A549 treated with Hydrocortisone at 1 μM for 4 hours (cell line): ENCODE measurements at places on chromosomes 16 and 17. TPM values are rescaled to one million over a fixed set of nuclear protein-coding genes. Genes with fewer than 3 reads are reported as not detected.

Gene KRTAP1-5
- total RNA-seq = not detected in 5 replicates

Gene NUTF2
- total RNA-seq = 230 to 249 TPM (median 238 TPM) in 5 replicates

Gene WSCD1
- total RNA-seq = 2.4 to 3.6 TPM (median 2.9 TPM) in 5 replicates

Gene PIK3R5
- 0.06 to 0.09 TPM in 2 of 5 replicates, not detected in the others for total RNA-seq

Gene MT3
- total RNA-seq = 0.58 to 0.88 TPM (median 0.67 TPM) in 5 replicates

Gene ASIC2
- 1.5 to 2.0 TPM (median 1.7 TPM) in 5 replicates for total RNA-seq

Gene MEIOB
- total RNA-seq = 1.1 to 1.6 TPM (median 1.3 TPM) in 5 replicates

Gene ZCCHC14
- 6.5 to 8.8 TPM (median 8.2 TPM) in 5 replicates for total RNA-seq

Gene SCNN1B
- 0.40 to 0.69 TPM (median 0.65 TPM) in 5 replicates for total RNA-seq

Gene PCGF2
- 36.0 to 61.2 TPM (median 54.0 TPM) in 5 replicates for total RNA-seq

Gene KRTAP2-2
- total RNA-seq = not detected in 5 replicates

Gene ZFPM1
- 4.2 to 7.1 TPM (median 6.6 TPM) in 5 replicates for total RNA-seq

Gene TLCD1
- 29.1 to 47.2 TPM (median 43.1 TPM) in 5 replicates for total RNA-seq

Gene SLC47A2
- 0.05 to 0.12 TPM (median 0.09 TPM) in 5 replicates for total RNA-seq

Gene OR1D2
- total RNA-seq = not detected in 5 replicates

Gene EPN3
- total RNA-seq = 0.14 to 0.33 TPM (median 0.22 TPM) in 5 replicates

Gene ZFHX3
- 7.6 to 13.0 TPM (median 10.3 TPM) in 5 replicates for total RNA-seq

Gene ALDOA
- 1,622 to 1,806 TPM (median 1,747 TPM) in 5 replicates for total RNA-seq

Gene CHST4
- total RNA-seq = 0.05 to 0.09 TPM (median 0.08 TPM) in 3 of 5 replicates, not detected in the others

Gene SDR42E1
- total RNA-seq = 0.95 to 1.7 TPM (median 1.6 TPM) in 5 replicates

Gene EVPLL
- total RNA-seq = not detected in 5 replicates

Gene FADS6
- 0.09 TPM in 1 of 5 replicates, not detected in the others for total RNA-seq

Gene ADCY9
- total RNA-seq = 6.4 to 8.9 TPM (median 7.3 TPM) in 5 replicates

Gene CCDC40
- 5.6 to 7.9 TPM (median 6.9 TPM) in 5 replicates for total RNA-seq

Gene CACNG1
- 0.08 to 0.21 TPM (median 0.13 TPM) in 5 replicates for total RNA-seq

Gene CACNA1H
- total RNA-seq = 13.0 to 17.0 TPM (median 15.9 TPM) in 5 replicates

Gene DHX38
- 45.6 to 58.9 TPM (median 47.9 TPM) in 5 replicates for total RNA-seq

Gene TP53TG3C
- 0.23 to 0.84 TPM (median 0.26 TPM) in 4 of 5 replicates, not detected in the other for total RNA-seq

Gene CETP
- not detected in 5 replicates for total RNA-seq

Gene CA4
- 0.09 to 0.29 TPM (median 0.20 TPM) in 3 of 5 replicates, not detected in the others for total RNA-seq

Gene LASP1
- 246 to 296 TPM (median 250 TPM) in 5 replicates for total RNA-seq

Gene CIAO2B
- total RNA-seq = 127 to 194 TPM (median 183 TPM) in 5 replicates

Gene AMZ2
- total RNA-seq = 111 to 131 TPM (median 114 TPM) in 5 replicates

Gene NOB1
- 102 to 121 TPM (median 110 TPM) in 5 replicates for total RNA-seq

Gene CD7
- 0.17 to 0.28 TPM (median 0.19 TPM) in 4 of 5 replicates, not detected in the other for total RNA-seq

Gene PPP1R1B
- total RNA-seq = 0.12 to 0.18 TPM (median 0.13 TPM) in 4 of 5 replicates, not detected in the other

Gene HOXB4
- total RNA-seq = 0.09 to 0.16 TPM (median 0.13 TPM) in 5 replicates

Gene NPIPB6
- 1.6 to 2.3 TPM (median 1.9 TPM) in 5 replicates for total RNA-seq

Gene MYH3
- total RNA-seq = 0.64 to 1.2 TPM (median 0.88 TPM) in 5 replicates

Gene B9D1
- 43.7 to 50.7 TPM (median 46.2 TPM) in 5 replicates for total RNA-seq

Gene TPSG1
- total RNA-seq = 0.10 to 0.13 TPM in 2 of 5 replicates, not detected in the others

Gene ABCA9
- total RNA-seq = not detected in 5 replicates

Gene CRYBA1
- total RNA-seq = not detected in 5 replicates

Gene ABCA8
- total RNA-seq = 0.24 to 0.54 TPM (median 0.33 TPM) in 5 replicates

Gene TEKT1
- total RNA-seq = 0.03 to 0.27 TPM (median 0.16 TPM) in 5 replicates

Gene LPO
- total RNA-seq = 0.07 TPM in 1 of 5 replicates, not detected in the others

Gene LLGL2
- total RNA-seq = 20.2 to 35.0 TPM (median 30.2 TPM) in 5 replicates

Gene IQCK
- total RNA-seq = 9.2 to 11.0 TPM (median 10.2 TPM) in 5 replicates

Gene WFDC1
- total RNA-seq = not detected in 5 replicates

Gene SYNGR2
- total RNA-seq = 129 to 201 TPM (median 183 TPM) in 5 replicates

Gene SCGB1C2
- total RNA-seq = not detected in 5 replicates

Gene ADAM11
- 1.8 to 2.2 TPM (median 1.8 TPM) in 5 replicates for total RNA-seq

Gene KCNG4
- total RNA-seq = not detected in 5 replicates

Gene CLEC18B
- 0.11 to 0.50 TPM (median 0.36 TPM) in 5 replicates for total RNA-seq

Gene MYCBPAP
- 0.45 to 0.63 TPM (median 0.60 TPM) in 5 replicates for total RNA-seq

Gene SLC9A5
- 1.2 to 1.9 TPM (median 1.5 TPM) in 5 replicates for total RNA-seq
